ENCODE measurements at places on chromosomes 1 and 21.

DNA sequence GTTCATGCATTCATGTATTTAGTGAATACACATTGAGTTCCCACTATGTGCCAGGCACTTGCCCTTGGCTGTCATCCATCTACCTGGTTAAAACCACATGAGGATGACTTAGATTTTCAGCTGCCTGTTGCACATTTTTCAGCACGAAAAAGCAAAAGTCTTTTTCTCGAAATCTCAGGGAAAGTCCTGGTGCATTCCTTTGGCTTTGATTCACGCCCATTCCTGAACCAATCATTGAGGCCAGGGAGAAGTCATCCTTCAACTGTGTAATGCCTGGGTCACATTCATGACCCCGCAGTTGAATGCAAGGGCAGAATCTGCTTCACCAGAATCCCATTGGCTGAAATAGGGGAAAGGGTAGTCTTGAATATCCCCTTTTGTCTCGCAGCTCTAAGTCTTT is 84.4 kb downstream of the RNF220 start:
- DNase-seq, result no peak

- no peak for DNase-seq
Measured at GRCh38 chr1:58727364-58727763, 27.5 kb upstream of the MYSM1 start.

DNA sequence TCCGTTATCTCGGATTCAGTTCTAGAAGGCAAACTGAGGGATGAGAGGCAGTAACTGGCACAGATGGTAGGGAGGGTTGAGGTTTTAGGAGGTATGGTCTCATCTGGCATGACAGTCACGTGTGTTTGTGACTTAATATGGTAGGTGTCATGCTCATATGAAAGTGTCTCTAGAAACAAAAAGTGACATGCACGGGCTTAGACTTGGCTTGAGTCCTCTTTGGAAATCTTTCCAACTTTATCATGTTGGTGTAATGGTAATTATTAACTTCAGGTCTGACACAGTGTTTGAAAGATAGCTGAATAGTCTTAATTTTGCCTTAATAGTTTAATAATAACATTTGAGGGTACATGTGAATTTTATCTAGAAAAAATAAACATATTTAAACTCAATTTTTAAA is 218.1 kb downstream of the FMN2 start:
- no peak for DNase-seq

GRCh38 chr1:9927259-9927658 is 15.9 kb downstream of the LZIC start:
- DNase-seq, result no peak
